ENCODE measurements at places on chromosomes 7 and 10.

GRCh38 chr10:51630640-51631005 is 68.8 kb downstream of the CSTF2T start:
- DNase-seq: no peak

- DNase-seq: no peak
These were observed 7.3 kb downstream of the SYPL1 start for GRCh38 chr7:106104721-106105260.

- no peak for DNase-seq
These were observed 1.2 kb downstream of the PRRT4 start for GRCh38 chr7:128360359-128360678.

- no peak for DNase-seq
These were observed 279.8 kb downstream of the SEC23IP start for GRCh38 chr10:120172356-120172755.

DNA sequence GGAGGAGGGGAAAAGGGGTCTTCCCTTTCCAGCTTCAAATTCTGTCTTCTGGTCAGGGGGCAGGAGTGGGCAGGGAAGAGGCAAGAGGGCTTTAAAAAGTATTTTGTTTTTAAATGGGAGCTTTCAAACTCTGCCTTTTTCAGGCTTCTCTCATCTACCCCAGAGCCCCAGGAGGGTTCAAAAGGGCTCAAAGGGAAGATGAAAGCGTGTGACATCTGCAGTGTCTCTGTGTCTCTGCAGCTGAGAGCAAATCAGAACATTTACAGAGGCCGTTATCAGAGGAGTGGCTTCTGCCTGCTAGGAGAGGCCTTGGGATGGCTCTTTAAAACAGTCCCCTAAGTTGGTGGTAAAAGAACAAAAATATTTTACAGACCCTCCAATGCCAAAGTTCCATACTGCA is 30.3 kb downstream of the TRIM8 start:
- DNase-seq: no peak

DNA sequence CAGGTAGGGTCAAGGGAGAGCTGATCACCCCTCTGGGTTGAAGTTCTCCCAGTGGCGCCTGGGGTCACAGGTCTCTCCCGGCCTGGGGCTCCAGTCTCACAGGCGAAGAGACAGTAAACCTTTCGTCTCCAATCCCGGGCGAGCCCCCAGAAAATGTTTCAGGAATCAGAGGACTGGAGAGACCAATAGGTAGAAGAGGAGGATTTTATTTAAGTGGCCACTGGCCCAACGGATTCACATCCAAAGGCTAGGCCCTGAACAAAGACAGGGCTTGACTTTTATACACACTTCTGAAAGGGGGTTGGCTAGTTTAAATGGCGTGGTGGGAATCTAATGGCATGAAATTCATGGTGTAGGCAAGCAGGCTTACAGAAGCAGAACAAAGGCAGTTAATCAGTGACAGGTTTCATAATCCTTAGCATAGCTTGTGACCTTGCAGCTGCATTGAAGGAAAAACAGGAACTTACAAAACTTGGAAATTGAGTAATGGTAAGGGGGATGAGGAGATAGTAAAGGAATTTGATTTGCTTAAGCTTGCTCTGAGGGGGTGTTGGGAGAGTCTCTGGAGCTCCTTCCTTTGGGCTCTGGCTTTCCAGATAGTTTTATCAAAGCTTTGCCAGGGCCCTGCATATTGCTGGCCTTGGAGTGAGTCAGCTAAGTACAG is 105.5 kb downstream of the TRIM24 start:
- DNase-seq: no peak

DNA sequence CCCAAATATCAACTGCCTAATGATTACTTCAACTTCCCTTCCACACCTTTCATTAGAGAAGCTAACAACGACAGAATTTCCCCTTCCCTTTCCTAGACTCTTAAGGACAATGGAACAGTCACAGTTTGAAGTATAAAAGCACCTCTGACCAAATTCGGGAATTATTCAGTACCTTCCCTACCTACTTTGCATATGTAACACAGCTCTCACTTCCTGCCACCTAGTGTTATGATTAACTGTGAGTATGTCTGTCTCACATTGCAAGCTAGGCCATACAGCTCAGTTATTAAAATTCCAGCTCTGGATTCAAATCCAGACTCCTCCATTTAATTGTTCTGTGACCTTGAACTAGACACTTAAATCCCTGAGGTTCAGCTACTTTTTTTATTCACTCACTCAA is 44.8 kb upstream of the HPSE2 start:
- DNase-seq: no peak

DNA sequence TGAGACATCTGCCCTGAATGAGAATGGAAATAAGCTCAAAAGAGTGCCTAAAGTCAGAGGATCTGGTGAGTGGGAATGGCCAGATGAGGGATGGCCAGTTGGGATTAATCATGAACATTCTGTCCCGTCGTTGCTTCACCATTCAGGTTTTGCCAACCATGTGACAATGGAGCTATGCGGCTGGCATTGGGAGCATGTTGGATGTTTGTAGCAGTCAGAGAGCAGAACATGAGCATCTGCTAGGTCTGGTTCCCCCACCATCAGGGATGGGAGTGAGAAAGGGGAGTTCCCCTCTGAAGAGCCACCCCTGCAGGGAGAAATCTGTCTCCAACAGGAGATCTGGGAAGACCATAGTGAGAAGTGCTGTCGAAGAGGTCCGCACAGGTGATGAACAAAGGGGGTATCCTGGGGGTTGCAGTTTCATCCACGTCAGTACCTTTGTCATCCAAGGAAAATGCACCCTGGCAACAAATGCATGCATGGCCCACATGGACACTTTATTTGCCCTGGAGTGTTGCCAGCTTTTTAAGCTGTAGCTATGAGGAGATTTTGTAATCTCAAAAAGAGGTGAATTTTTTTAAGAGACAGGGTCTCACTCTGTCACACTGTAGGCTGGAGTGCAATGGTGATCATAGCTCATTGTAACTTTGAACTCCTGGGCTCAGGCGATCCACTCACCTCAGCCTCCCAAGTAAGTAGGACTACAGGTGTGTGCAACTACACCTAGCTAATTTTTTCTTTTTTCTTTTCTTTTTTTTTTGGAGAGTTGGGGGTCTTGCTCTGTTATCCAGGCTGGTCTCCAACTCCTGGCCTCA is 190.2 kb downstream of the CAMK1D start:
- DNase-seq: no peak

All from bone marrow (tissue), 2 donors.